NCI-H526 (cell line): ENCODE measurements at places on chromosomes 16 and 17.

DNA sequence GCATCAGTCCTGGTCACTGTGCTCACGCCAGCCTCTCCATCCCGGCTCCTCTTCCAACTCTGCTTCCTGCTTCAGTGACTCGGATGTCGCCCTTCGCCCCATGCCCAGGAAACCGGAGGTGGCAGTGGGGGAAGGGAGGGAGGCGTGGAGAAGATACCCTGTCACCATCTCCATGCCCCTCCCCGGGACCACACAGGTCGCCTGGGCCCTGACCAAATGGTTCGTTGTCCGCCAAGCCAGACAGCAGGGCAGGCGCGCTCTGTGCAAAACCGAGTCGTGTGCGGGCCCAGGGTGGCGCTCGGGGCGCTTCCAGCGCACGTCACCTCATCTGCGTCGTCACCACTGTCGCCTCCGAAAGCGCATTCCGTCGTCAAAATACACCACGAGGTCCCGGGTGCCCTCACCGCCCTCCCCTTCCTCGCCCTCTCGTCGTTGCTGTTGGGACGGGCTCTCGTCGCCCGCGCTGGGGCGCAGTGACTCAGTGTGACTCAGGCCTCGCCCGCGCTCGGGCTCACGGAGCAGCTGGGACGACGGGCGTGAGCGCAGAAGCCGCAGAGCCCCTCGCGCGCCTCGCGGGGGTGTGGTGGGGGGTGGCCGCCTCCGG lies 39.2 kb downstream of the ZNF778 start:
- DNase-seq, result peak; percentile 34

- DNase-seq, result peak; percentile 45
Observed at GRCh38 chr16:7268182-7268581, 64.5 kb upstream of the RBFOX1 start.

GRCh38 chr17:13485327-13485726 lies 116.4 kb downstream of the HS3ST3A1 start:
- no peak for DNase-seq

DNA sequence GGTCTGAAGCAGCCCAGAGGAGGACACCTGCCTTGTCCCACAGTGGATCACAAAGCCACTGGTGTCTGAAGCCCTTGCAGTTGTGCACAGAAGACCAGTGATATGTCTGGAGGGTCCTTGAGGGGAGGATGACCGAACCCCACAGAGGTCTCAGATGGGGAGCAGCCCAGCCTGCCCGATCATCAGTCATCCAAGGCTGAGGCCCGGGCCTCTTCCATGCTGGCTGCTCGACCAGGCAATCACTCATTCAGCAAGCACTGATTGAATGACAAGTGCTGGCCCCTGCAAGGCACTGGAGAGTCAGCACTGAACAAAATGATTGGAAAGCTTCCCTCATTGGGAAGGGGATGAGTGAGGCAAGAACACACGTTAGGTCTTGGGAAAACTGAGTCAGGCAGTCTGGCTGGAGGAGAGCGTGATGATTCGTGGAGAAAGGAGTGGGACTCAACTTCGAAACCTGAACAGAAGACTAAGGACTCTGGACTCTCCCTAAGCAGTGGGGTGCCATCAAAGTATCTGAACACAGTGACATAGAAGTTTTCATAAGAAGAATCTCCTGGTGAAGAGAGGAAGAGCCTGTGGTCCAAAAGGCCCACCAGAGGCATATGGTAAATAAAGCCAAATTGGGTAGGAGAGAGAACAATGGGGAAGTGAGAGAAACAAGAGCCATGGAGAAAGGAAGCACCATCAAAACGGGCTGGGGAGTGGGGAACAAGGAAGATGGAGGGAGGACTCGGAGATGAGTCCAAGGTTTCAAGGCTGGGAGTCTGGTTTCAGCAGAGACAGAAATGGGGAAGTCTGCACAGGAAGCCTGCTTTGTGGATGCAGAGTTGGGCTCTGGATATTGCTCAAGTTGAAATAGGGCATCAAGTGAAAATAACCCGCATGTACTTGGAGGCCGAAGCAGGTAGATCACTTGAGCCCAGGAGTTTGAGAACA lies 10.2 kb downstream of the PIK3R5 start:
- DNase-seq, result no peak

DNA sequence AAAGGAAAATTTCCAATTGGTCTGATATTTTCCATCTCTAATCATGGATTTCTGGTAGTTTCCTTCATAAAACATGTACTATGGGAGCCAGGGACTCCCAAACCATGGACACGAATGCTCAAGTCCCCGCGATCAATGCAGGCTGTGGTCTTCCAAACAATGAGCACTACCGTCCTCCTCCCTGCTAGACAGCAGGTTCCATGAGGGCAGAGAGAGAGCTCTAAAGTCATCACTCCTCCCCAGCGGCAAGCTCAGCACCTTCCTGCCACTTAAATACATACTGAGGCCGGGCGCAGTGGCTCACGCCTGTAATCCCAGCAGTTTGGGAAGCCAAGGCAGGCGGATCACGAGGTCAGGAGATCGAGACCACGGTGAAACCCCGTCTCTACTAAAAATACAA lies 31.1 kb downstream of the ARHGAP17 start:
- no peak for DNase-seq

DNA sequence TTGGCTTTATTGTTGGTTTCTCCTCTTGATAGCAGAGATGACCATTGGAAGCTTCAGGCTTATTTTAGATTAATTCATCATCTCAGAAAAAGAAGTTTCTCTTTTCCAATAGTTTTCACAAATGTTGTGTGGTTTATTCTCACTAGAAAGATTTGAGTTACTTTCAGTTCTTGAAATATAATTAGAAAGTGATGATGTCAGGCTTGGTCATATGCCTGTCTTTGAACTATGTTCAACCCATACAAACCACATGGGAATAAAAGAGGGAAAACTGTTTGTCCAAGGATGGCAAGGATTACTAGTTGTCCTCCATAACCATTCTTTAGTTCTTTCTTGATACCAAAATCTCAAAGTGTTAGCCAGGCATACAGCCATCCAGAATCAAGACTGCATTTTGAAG lies 3.7 kb upstream of the HS3ST2 start:
- DNase-seq, result no peak

DNA sequence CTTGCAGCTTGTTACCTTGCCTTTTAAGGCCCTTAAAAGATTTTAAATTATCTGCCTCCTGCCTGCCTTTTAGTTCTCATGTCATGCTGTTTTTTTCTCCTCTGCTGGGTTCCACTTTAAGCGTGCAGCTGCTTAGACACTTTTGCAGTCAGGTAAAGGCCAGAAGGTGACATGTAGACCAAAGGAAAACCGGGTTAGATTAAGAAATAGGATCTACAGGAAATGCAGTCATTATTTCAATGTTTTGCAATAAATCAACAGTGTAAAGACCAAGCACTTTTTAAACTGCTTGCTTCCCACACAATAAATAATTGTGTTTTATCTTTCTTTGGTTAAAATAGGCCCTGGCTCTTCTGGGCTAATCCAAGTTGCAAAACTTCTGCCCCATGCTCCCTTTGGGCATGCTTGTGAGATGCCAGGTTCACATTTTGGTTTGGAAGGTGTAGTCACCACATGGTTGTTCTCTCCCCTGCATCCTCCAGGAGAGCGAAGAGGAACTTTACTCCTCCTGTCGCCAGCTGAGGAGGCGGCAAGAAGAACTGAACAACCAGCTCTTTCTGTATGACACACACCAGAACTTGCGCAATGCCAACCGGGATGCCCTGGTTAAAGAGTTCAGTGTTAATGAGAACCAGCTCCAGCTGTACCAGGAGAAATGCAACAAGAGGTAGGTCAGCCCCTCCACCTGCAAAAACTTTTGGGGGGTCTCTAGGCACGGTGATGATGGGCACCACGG lies 54.9 kb downstream of the SDR42E1 start:
- DNase-seq, result no peak

- DNase-seq, result no peak
Observed at GRCh38 chr17:45129940-45130680, 2.2 kb downstream of the PLCD3 start.

DNA sequence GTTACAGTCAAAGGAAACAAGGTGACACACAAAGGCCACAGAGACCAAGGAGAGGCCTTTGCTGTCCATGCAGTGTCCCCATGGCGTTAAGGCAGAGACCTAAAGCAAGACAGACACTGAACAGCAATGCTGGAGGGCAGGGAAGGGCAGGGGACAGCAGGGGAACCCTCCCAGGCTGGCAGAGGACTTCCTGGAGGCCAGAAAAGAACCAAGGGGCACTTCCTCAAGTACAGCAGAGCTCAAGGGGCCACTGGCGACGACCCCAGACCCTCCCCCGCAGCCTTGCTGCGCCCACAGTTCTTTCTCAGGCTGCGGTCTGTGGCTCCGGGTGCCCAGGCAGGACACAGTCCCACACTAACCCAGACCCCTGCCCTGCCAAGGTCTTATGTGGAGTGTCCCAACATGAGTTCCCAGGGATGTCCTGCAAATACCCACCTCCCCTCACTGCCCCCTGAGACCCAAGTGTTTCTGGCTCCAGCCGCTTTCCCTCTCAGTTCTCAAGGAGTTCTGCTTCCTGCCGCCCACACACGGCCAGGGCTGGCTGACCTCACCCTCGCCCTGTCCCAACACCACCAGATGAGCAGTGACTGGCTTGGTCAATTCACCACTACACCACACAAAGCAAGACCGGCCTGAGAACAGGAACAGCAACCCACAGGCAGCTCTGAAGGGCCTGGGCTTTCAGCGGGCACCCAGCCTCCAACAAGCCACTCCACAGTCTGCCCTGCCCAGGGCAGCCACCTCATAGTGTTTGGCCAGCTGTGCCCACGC lies 4.2 kb downstream of the CLCN7 start:
- no peak for DNase-seq

DNA sequence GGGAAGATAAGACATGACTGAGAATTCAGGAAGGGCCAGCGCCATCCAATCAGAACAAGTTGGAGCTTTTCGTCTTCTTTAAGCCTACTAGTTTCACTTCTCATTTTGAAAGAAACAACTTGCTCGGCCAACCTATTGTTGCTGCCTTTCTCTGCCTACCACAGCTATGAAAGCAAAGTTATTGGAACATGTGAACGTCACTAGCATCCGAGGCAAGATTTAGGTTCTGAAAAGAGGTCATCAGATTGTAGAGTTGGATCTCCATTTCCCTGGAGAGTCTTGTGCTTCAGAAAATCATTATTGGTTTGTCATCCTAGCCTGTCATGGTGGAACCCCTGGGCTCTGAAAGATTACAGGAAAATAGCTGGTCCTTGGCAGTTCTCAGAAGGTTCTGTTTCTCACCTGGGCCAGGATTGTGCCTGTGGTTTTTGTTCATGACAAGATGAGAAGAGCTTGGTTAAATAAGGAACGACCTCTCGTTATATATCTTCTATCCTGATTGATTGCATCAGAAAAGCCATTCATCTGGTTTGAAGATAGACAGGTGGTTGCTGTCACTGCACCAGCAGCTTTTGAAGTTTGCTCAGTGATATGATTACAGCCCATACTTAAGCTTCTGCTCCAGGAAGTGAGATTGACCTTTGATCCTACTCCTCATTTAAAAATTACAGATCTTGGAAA lies 25.3 kb downstream of the CDH13 start:
- no peak for DNase-seq

DNA sequence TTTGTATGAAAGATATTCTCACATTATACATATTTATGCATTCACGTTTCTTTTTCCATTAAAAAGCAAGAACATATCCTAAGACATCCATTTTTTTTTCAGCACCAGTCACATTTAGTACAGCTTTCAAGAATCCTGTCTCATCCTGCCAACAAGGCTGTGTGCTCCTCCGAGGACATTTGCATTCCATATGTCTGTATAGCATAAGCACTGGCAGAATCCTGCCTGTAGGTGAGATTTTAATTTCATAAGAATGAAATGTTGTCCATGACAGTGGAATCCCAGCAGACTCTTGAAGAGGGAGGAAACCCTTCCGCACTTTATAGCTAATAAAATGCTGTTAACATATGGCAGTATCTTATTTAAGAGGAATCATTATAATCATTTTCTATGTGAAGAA lies 2.9 kb upstream of the PMP22 start:
- DNase-seq, result no peak

GRCh38 chr16:85310868-85311585 lies 198.8 kb upstream of the CIBAR2 start:
- no peak for DNase-seq

DNA sequence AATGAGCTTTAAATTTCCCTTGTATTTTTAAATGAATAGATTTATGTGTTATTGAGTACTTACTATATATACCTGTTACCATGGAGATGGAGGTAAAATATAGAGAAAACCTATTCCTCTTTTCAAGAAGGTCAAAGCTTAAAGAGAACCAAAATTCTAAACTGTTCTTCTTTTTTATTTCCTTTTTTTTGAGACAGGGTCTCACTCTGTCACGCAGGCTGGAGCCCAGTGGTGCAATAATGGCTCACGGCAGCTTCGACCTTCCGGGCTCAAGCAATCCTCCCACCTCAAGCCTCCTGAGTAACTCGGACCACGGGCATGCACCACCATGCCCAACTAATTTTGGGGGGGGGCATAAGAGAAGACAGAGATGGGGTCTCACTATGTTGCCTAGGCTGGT lies 25.0 kb upstream of the TMEM97 start:
- no peak for DNase-seq

GRCh38 chr17:44038604-44039011 lies 23.8 kb upstream of the TMEM101 start:
- DNase-seq, result no peak

GRCh38 chr17:32903774-32904673 lies 23.9 kb upstream of the TMEM98 start:
- DNase-seq, result no peak

GRCh38 chr17:44396946-44397345 lies 7.5 kb upstream of the ITGA2B start:
- DNase-seq, result no peak

DNA sequence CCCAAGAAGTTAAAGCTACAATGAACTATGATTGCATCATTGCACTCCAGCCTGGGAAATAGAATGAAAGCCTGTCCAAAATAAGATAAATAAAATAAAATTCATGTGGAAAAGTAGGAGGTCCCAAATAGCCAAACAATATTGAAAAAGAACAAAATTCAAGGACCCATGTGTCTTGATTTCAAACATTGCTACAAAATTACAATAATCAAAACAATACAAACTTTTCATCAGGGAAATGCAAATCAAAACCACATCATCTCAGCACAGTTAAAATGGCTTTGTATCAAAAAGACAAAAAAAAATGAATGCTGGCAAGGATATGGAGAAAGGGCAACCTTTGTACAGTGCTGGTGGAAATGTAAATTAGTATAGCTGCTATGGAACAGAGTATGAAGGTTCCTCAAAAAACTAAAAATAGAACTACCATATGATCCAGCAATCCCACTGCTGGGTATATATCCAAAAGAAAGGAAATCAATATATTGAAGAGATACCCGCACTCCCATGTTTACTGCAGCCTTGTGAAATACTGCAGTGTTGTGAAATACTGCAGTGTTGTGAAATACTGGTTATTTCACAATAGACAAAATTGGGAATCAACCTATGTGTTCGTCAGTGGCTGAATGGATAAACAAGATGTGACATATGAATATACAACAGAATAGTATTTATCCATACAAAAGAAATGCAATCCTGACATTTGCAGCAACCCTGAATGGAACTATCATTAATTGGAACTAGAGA lies 24.5 kb upstream of the ZNF287 start:
- no peak for DNase-seq

GRCh38 chr17:15510361-15510760 lies 42.9 kb upstream of the CDRT4 start:
- DNase-seq, result no peak

- no peak for DNase-seq
Observed at GRCh38 chr16:87380881-87381280, 2.7 kb downstream of the FBXO31 start.
